ENCODE measurements at places on chromosomes 11 and 22.

- no peak for DNase-seq
Measured at GRCh38 chr11:14445542-14446530, 53.8 kb downstream of the COPB1 start.

DNA sequence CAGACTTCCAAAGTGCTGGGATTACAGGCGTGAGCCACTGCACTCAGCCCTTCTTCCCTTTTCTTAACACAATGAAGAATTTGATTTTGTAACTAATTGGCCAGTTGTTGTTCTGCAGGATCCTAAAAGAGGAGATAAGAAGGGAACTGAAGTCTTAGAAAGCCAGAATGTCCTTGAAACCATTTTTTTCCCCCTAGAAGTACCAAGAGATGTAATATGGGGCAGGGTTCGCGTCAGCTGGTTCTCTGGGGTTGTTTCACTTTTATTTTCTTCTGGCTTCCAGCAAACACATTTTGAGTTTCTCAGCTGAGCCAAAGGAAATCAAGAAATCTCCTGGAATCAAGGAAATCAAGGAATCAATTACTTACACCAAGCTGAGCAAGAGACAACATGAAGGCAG, 7.6 kb upstream of the NUCB2 start:
- DNase-seq = no peak

GRCh38 chr11:31651208-31651607, 141.6 kb downstream of the ELP4 start:
- DNase-seq = no peak

DNA sequence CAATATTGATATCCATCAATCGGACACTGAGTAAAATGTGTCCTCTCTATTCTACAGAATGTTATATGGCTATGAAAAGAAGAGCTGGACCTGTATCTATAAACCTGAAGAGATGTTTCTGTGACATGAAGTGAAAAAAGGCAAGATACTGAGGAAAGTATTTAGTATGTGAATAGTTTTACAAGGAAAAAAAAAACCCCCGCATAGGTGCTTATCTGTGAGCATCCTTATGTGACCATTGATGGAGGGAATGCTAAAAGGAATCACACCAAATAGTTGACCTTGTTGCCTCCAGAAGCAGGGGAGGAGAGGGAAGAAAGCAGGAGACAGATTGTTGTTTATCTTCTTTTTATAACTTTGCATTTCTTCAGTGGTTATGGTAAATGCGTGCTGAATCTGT, 661 bp upstream of the PRG2 start:
- no peak for DNase-seq

GRCh38 chr11:131999955-132000354, 629.5 kb downstream of the NTM start:
- DNase-seq = no peak

GRCh38 chr22:44399906-44400762, 87.4 kb upstream of the SHISAL1 start:
- DNase-seq = no peak

GRCh38 chr11:118913411-118914125, 12.2 kb downstream of the BCL9L start:
- no peak for DNase-seq

DNA sequence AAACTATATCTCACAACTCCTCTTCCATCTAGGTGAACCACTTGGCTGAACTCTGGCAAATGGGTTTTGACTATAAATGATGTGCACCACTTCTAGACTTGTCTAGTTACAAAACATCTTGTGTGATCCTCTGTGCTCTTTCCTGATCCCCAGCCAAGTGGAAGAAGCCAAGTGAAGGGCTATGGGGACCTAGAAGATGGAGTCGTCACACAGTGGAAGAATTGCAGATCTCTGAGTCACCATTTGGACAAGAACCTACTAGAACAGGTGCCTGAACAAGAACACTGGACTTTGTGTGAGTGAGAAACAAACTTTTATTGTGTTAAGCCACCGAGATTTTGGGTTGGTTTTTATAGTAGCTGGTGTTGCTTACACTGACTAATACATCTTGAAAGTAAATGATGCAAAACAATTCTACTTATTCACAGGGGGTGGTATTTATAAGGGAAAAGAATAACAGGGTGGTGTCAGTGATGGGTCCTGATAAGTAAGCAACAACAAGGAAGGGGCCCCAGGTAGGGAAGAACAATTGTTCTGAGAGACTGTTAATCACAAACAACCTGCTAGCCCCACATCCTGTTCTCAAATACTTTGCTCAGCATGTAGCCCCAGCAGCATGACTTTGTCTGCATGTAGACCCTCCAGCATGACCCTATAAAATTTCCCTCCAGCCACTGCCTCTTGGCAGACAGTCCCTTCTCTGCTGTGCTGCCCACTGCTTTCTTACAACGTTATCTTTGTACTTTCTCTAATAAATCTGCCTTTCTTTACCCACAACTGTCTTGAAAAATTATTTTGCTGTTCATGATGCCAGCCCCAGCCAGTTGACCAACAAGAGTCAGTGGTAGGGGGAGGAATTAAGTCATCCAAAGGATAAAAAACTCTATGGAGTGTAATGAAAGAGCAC, 280.7 kb upstream of the PLET1 start:
- DNase-seq = no peak

- no peak for DNase-seq
Measured at GRCh38 chr11:119483881-119484371, 61.0 kb upstream of the THY1 start.

DNA sequence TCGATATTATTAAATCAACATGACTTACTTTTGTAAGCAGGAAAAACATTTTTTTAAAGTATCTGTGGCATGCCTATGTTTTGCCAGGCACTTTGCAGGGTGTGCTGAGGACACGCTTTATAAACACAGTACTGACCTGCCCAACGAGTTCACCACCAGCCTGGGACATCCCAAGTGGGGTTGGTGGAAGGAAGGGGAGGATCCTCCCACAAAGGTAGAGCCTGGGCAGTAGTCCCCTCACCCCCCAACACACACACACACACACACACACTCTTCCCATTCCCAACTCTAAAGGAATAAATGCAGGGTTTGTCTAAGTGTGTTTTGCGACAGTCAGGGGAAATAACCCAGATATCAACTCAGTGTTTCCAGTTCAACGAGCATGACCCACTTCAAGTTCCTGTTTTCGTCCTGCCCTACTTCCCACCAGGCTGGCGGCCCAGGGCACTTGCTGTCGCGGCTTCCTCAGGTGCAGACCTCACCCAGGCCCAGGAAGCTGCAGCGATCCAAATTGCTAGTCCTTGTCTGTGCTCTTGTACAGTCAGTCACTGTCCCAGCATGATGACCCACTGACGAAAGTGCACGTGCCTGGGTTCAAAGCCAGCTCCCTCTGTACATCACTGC, 3.1 kb downstream of the CERK start:
- peak; percentile 90 for DNase-seq

- DNase-seq = no peak
Measured at GRCh38 chr11:119855066-119855465, 126.1 kb upstream of the NECTIN1 start.

GRCh38 chr11:8671193-8671612, 11.3 kb downstream of the TRIM66 start:
- no peak for DNase-seq

DNA sequence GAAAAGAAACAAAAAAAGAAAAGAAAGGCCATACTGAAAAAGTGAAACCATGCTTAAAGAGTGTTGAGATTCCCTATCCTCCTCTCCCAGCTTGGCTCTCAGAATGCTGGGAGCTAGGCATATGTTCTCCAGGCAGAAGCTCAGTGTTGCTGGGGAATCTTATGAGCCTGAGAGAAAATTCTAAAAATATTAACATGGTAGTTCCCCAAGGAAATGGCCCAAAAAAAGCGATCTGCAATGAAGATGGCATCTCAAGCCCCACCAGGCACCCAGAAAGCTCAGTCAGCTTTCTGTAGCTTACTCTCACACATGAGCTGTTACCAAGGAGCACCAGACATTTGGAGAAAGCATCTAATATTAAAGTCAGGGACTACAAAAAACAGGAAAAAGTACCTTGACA, 94.5 kb downstream of the CD44 start:
- DNase-seq = no peak

DNA sequence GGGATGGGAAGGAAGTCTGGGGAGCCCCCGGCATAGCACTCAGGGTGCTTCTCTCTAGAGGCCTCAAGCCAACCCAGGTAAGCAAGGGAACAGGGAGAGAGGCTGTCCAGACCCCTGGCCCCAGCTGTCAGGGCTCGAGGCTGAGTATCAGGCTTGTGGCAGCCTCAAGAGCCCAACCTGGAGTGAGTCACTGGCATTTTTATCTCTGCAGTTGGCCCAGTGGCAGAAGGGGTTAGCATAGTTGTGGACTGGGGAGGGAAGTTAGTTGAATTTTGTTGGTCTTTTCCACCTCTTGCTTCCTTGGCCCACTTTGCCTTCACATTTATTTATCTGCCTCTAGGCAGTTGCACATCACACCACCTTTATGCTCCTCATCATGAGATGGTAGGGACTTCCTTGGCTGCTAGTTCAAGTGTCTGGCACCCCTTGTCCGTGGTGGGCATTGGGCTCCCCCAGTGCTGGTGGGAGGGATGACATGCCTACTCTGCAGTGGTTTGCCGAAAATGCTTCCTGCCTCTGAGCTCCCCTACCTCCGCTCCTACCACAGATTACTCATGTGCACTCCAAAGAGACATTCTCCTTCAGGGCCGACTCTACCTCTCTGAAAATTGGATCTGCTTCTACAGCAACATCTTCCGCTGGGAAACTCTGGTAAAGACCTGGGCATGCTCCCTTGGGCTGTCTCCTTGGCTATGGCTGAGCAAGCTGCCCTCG, 60.1 kb downstream of the SCN3B start:
- no peak for DNase-seq

- no peak for DNase-seq
Measured at GRCh38 chr11:56251954-56252353, at the start of gene OR5T3. Gene OR5T3 (plus strand): TSS chr11:56252254. CDS start chr11:56252254, 0 bp downstream.

DNA sequence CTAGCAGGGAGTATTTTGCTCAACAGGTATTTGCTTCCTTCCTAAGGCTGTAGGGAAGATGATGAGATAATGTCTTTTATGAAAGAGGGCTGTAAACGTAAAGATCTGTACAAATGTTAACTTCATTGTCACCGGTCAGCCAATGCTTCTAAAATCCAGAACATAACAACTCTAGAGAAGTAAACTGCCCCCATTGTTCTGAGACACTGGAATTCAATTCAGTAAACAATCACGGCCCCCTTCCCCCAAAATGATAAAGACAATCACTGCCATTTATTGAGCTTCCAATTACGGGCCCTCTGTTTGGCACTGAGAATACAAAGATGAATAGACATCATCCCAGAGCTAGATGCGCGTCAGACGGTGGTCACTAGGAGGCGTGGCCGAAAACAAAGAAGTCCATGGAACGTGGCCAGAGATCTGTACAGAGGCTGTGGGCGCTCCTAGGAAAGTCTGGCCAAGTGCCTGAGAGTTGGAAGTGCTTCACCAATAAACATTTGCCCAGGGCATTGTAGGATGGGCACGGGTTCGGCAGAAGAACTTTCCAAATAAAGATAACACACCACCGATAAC, 576 bp downstream of the TMEM258 start:
- no peak for DNase-seq

DNA sequence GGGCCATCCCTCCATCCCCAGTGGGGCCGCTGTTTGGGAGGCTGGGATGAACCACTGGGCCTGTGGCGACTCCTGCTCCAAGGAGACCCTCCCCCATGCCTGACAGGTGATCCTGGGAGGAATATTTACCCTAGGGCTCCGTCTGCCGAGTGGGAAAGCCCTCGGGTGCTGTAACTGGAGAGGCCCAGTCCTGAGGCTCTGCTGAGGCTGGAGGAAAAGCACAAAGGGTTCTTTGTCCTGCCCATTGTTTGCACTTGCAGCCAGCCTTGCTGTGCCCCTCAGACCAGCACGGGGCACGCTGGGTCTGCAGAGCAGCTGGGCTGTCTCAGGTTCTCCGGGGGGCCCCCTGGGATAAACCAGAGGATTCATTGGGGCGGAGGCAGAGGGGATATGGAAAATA, 321.1 kb downstream of the MN1 start:
- no peak for DNase-seq

DNA sequence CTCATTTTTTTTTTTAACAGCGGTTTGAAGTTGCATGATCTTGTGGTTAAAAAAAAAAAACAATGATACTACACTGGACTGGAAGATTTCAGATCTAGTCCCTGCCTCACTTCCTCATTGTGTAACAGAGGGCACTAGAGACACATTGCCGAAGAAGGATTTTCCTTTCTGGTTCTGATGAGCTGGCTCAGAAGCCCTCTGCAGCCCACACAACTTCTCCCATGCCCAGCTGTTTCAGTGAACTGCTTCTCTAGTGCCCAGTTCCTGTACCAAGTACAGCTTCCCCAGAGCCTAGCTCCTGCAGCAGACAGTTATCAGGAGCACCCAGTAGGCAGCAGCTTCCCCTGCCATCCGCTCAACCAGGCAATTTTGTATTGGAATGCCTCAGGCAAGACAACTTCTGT, 29.5 kb upstream of the ANO5 start:
- DNase-seq = no peak

DNA sequence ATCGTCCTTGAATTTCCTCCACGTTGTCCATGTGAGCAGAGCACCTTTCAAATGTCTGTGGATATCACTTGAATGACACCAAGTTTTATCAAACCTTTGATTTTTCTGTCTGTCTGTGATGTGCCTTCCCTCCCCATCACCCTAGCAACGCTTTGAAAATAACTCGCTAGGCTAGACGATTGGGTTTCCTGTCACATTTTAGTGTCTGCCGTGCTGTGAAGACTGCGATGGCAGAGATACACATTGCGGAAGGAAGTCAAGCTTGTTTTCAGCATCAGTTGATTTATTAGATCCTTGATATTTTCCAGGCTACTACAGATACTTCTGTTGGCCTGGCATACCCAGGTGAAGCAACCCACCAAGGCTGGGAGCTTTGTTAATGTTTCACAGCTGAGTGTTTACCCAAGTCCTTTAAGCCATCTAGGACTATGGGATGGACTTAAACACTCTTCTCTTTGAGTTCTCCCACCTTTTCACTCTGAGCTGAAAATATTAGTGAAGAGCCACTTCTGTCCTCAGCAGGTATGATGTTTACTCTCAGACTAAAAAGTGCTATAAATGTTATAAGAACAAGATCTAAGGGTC, 93.6 kb upstream of the CD44 start:
- DNase-seq = peak; percentile 94

GRCh38 chr11:124758355-124759265, 3.5 kb downstream of the ESAM start:
- DNase-seq = peak; percentile 83

GRCh38 chr11:70826541-70827335, 425.6 kb downstream of the SHANK2 start:
- DNase-seq = no peak

- no peak for DNase-seq
Measured at GRCh38 chr11:19838994-19839768, 126.5 kb downstream of the NAV2 start.

GRCh38 chr11:130247319-130247718, 67.4 kb downstream of the ZBTB44 start:
- no peak for DNase-seq
